ENCODE measurements at places on chromosomes 2 and 18. TPM values are rescaled to one million over a fixed set of nuclear protein-coding genes. Genes with fewer than 3 reads are reported as not detected.

TRMT61B gene
- 22.8 TPM for total RNA-seq

VWC2L gene
- not detected for total RNA-seq

INPP5D gene
- total RNA-seq, result 43.4 TPM

CCL20 gene
- total RNA-seq, result 2.3 TPM

GRCh38 chr2:239438368-239438767, 37.5 kb upstream of the HDAC4 start:
- DNase-seq, result no peak

- no peak for DNase-seq
Measured at GRCh38 chr2:198036029-198036879, 231.9 kb downstream of the PLCL1 start.

GRCh38 chr2:137939026-137939425, 25.2 kb upstream of the HNMT start:
- no peak for DNase-seq

GRCh38 chr2:11330457-11331142, 13.8 kb downstream of the ROCK2 start:
- no peak for DNase-seq

- DNase-seq, result no peak
Measured at GRCh38 chr2:209512971-209513370, 89.1 kb downstream of the MAP2 start.

DNA sequence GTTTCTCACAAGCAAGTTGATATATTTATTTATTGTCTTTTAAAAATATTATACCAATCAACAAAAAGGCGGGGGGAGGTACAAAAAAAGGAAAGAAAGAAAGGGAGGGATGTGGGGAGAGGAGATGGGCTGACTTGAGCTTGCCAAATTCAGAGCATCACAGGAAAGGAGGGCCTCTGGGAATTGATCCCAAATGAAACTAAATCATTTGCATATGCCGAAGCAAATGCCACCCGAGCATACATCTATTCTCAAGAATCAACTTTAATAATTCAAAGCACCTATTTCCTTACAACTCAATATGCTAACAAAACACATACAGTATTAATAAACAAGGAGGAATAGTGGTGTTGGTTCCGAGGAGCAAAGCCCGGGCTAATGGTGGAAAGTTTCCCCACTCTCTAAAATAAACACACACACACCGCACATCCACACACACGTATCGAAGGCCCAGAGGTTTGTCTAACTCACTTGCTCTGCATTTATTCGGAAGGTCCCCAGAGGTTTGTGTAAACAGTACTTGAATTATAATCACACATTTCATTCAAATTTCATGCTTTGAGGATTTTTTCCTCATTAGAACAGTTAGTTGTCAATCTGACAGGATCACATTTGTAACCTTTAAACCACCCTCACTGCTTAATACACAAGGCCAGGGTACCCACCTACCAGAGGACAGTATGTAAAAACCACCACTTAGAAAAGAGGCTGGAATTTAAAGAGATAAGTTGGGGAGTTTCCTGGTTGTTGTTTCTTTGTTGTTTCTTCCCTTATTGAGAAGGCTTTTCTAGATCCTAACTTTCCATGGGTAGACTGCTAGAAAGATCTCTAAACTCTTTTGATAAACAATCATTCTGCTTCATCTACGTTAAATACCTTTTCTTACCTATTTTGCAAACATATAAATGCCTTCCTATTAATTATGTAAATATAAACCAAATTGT, 264.7 kb downstream of the TCF4 start:
- DNase-seq, result no peak

- no peak for DNase-seq
Measured at GRCh38 chr2:172213116-172213860, 110.6 kb upstream of the DLX2 start.

All from ureter (tissue), 1 donor.